Activated T-helper 1 cell treated with anti-CD3 and anti-CD28 coated beads, Interleukin-12 subunit alpha, Interleukin-12 subunit beta, Interleukin-2, Interleukin-4 antibody, amounts not matched to agents 30 ng/mL and 10 ng/mL and 1 ng/mL, durations not matched to agents 14 hours and 24 hours and 36 hours (primary cell): ENCODE measurements at places on chromosomes 7 and 10. TPM values are rescaled to one million over a fixed set of nuclear protein-coding genes. Genes with fewer than 3 reads are reported as not detected.

The CNTNAP2 gene
- total RNA-seq: not detected in 2 replicates

The SORCS1 gene
- total RNA-seq: not detected in 2 replicates

The PTPRZ1 gene
- total RNA-seq: not detected in 2 replicates

The PPP1R3C gene
- total RNA-seq: not detected in 2 replicates

The OR9A2 gene
- not detected in 2 replicates for total RNA-seq

The GFRA1 gene
- not detected in 2 replicates for total RNA-seq

The CTNNA3 gene
- total RNA-seq: not detected in 2 replicates

The TUBB8 gene
- not detected in 2 replicates for total RNA-seq

The ZNF212 gene
- 15.0 and 17.8 TPM in 2 replicates for total RNA-seq

The TRIM73 gene
- 5.7 and 6.6 TPM in 2 replicates for total RNA-seq

The NPY gene
- total RNA-seq: not detected in 2 replicates

The CEP55 gene
- 53.0 and 55.7 TPM in 2 replicates for total RNA-seq

The KMT2C gene
- 59.5 and 64.2 TPM in 2 replicates for total RNA-seq

The PFKFB3 gene
- total RNA-seq: 90.3 and 93.8 TPM in 2 replicates

The SPAM1 gene
- total RNA-seq: not detected in 2 replicates

The C10orf90 gene
- total RNA-seq: not detected in 2 replicates

The GIMAP2 gene
- total RNA-seq: 24.7 and 29.7 TPM in 2 replicates

The MYH16 gene
- total RNA-seq: not detected in 2 replicates

The CLCN1 gene
- total RNA-seq: not detected in 2 replicates

The RADIL gene
- 0.24 and 0.26 TPM in 2 replicates for total RNA-seq

The EBF3 gene
- not detected in 2 replicates for total RNA-seq

The LRCH4 gene
- total RNA-seq: 104 and 107 TPM in 2 replicates

The SFRP4 gene
- total RNA-seq: not detected in 2 replicates

The ANKRD22 gene
- 0.16 TPM in 1 of 2 replicates, not detected in the other for total RNA-seq

The MALRD1 gene
- not detected in 2 replicates for total RNA-seq

The LYZL1 gene
- total RNA-seq: not detected in 2 replicates

The LYZL2 gene
- not detected in 2 replicates for total RNA-seq

The UNCX gene
- not detected in 2 replicates for total RNA-seq

The PPRC1 gene
- 112 and 115 TPM in 2 replicates for total RNA-seq

The SPDYE8 gene
- not detected in 2 replicates for total RNA-seq

The CALHM3 gene
- total RNA-seq: not detected in 2 replicates

The GNAT3 gene
- total RNA-seq: not detected in 2 replicates

The AKR1D1 gene
- not detected in 2 replicates for total RNA-seq

The GRM3 gene
- total RNA-seq: not detected in 2 replicates

The HIBADH gene
- total RNA-seq: 21.0 and 21.2 TPM in 2 replicates

The LIPF gene
- total RNA-seq: not detected in 2 replicates

The LIPN gene
- total RNA-seq: not detected in 2 replicates

The FAM24A gene
- not detected in 2 replicates for total RNA-seq

The UTF1 gene
- 0.17 TPM in 1 of 2 replicates, not detected in the other for total RNA-seq

The C7orf57 gene
- 0.10 and 0.31 TPM in 2 replicates for total RNA-seq

The AGAP5 gene
- 10.2 and 11.0 TPM in 2 replicates for total RNA-seq

The FAM13C gene
- not detected in 2 replicates for total RNA-seq

The TRPV5 gene
- not detected in 2 replicates for total RNA-seq

The TMEM139 gene
- total RNA-seq: 0.73 TPM in 1 of 2 replicates, not detected in the other

The STEAP4 gene
- total RNA-seq: 0.99 and 1.1 TPM in 2 replicates

The BMPER gene
- total RNA-seq: not detected in 2 replicates

The CYP3A4 gene
- total RNA-seq: not detected in 2 replicates

The SPDYE11 gene
- not detected in 2 replicates for total RNA-seq

The RNF32 gene
- total RNA-seq: 2.1 and 2.2 TPM in 2 replicates

The NODAL gene
- total RNA-seq: not detected in 2 replicates

The FFAR4 gene
- total RNA-seq: not detected in 2 replicates
